ENCODE measurements at places on chromosomes 3 and 15.
A peak's percentile ranks its signal among the peaks of the same experiment; 100 is the strongest.

DNA sequence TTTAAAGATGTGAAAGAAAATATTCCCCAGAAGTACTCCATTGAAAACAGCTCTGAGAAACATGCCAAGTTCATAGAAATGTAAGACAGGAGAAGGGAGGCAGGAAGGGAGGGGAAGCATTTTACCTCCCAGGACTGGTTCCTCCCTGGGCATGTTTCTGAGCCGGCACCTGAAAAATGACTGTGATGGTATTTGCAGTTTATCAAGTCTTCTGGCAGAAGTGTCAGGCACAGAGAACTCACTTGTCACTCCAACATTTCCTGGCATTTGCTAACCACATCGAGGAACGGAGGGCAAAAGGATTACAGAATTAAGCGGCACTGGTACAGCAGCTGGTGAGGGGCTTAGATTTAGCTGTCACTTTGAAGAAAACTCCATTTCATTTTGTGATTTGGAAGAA, 1054.0 kb downstream of the TUSC7 start:
- DNase-seq = no peak

GRCh38 chr3:48503401-48504050, 448 bp downstream of the SHISA5 start:
- peak; percentile 69 for DNase-seq

DNA sequence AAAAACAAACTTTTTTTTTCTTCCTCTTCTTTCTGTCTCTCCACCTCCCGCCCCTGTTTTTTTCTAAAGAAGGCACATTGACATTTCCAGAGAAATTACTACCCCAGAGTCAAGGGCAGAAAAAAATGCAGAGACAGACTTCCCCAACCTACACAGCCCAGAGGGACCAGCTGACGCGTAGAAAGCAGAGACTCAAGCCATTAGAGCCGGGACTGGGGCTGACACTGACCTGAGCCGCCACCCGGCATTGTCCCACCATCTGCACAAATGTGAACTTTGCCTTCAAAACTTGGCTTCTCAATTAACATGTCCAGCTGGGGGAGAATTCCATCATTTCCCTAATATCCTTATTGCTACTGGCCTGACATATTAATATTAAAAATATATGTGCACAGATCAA, 385.6 kb downstream of the NR2F2 start:
- no peak for DNase-seq

- no peak for DNase-seq
Measured at GRCh38 chr15:42915654-42916315, 4.8 kb downstream of the TTBK2 start.

DNA sequence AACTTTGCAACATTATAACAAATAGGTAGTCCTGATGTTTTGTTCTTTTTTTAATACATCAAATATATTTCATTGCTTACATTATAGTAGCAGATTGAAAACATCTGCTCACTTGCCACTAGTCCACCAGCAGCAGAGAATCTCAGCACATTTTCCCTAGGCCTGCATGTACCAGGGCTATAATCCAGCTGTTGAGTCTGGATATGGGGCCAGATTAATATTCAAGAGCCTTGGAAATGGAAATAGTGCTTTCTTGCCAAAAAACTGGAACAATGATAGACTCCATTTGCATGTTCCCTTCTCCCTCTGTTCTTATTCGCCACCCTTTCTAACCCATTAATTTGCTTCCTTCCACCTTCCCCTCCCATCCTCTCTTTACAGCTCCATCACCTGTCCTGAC, 288.0 kb downstream of the EPHA3 start:
- no peak for DNase-seq

- DNase-seq = no peak
Measured at GRCh38 chr15:59587085-59587826, 24.3 kb upstream of the GCNT3 start.

GRCh38 chr3:129942296-129942695, 32.2 kb upstream of the TRH start:
- DNase-seq = peak; percentile 69

DNA sequence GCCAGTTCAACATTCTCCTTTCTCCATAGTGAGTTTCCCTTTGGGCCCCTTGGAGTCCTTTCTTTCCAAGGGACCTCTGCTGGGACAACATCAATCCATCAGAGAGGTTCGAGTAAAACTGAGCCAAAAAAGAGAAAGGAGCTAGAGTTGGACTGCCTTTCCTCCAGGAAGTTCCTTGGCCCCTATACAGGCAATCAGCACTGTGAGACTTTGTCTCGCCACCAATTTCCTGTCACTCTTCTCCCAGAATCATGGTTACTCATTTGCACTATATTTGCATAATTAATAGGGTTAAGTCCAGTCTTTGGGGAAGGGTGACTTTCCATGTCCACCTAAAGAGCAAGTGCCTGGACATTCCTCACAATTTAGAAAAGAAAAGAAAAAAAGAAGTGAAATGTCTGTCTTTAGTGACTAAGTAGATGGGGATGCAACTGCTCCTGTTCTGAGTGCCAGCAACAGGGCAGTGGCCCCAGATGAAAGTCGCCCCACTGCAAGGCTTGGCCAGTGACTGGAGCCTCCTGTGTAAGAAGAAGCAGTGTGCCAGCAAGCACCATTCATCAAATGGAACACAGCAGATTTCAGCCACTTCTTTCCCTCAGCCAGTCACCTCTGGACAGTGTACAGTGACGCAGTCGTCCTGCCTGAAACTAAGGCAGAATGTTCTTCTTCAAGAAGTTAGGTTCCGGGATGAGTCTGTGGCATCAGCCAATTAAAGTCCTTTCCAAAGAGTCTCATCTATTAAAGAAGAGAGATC, 91.6 kb downstream of the FSIP1 start:
- no peak for DNase-seq

GRCh38 chr15:31359702-31360111, 33.1 kb downstream of the KLF13 start:
- no peak for DNase-seq

GRCh38 chr3:154864947-154865346, 215.2 kb upstream of the MME start:
- no peak for DNase-seq

DNA sequence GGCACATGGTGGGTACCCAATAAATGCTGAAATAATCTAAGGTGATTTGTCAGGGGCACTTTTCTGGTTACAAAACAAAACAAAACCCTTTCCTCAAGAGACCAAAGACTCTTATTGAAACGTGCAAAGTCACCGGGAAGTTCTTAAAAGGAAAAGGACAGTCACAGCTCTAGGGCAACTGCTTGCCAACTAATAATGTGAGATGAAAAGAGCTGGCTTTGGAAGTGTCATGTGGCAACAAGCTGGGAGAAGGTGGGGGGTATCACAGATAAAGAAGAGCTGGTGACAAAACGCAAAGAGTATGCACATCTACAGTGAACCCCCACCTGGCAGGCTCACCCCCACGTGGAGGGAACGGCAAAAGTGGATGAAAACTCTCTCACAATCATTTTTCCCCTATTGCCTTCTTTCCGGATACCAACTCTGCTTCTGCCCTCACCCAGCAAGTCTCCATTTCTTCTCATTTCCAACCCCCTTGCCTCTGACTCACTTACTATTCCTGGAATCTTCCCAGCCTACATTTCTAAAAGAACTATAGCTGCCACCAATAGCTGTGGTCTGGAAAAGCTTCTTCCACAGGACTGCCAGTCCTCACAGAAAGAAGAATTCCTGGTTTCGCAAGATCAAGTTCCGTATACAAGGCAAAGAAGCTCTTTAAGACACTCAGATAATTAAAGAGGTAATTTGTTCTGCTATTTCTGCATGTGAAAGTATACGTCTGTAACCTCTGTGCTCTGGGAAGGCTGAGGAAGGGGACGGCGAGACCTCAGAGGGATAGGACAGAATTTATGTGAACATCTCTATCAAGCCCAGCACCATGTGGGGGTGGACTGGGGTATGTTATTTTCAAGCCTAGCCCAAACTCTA, 21.8 kb upstream of the ANPEP start:
- DNase-seq = no peak

DNA sequence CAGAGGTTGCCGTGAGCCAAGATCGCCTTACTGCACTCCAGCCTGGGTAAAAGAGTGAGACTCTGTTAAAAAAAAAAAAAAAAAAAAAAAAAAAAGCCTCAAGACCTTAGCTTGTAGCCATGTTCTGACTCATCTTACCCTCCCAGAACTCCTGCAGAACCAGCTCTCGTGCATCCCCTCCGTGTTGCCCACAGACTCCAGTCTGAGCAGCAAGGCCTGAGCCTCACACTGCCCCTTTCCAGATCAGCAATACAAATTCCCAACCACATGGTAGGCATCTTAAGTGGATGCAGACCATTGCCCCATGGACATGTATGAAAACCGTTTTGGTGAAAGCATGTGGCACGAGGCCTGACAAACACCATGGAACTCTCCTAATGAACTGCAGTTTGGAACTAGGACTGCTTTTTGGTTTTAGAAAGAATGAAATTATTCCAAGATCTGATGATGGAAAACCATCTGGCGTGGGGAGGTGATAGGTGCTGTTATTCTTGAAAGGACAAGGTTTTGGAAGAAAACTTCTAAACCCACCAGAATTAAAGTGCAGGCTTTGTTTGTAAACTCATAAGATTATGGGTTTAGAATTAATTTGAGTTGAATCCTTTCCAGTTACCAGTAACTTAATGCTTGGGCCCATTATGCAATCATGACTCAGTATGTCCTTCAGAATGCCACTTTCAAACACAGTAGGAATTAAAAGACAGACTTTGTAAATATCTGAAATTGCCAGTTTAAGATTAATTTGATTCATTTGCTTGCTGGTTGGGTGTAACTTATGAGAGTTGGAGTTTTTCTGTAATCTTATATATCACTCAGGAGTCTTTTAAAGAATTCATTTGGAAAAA, 163.7 kb upstream of the LRTM1 start:
- no peak for DNase-seq

- DNase-seq = no peak
Measured at GRCh38 chr3:26061947-26062346, 272.1 kb downstream of the OXSM start.

- peak; percentile 68 for DNase-seq
Measured at GRCh38 chr15:48962662-48963523, 826 bp downstream of the SHC4 start.

DNA sequence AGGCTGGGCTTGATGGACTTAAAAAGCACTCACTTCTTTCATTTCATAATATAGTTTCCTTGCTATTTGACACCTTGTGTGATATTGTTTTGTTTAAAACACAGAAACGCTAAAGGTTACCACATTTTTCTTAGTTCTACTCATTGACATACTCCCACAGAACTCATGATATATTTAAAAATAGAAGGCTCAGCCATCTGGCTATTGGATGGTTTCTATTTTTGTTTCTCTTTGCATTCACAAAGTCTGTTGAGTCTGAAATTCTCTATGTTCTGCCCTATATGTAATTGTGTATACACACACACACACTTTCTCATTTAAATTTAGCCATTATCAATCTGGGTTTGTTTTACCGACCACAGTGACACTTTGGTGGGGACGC, 128.2 kb downstream of the SOX2 start:
- no peak for DNase-seq

- DNase-seq = peak; percentile 96
Measured at GRCh38 chr3:25448750-25449692, 21.0 kb downstream of the RARB start.

DNA sequence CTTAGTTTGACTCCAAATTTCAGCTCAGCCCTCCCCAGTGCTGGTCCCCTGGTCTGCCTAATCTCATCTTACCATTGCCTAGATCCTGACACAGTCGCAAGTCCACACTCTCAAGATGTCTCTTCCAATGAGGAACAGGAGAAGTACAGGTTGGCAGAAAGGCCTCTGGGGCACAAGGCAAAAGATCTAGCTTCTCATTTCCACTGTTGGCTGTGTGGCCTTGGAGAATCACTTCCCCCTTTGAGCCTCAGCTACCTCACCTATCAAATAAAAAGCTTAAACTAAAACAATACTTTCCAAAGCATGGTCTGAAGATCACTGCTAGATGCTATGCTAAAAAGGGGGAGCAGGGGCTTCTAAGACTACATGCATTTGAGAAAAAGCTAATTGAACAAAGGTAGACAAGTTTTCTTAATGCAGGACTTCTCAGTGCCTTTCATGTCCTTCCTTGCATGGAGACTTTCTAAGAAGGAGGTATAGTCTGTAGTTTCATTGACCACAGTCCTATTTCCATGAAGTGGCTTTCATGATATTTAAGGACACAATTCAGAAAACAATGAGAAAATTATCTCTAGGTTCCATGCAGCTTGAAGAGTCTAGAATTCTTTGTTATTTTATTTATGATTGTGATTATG, 118.0 kb upstream of the RAD18 start:
- no peak for DNase-seq

GRCh38 chr3:175713268-175713667, 854.1 kb downstream of the NAALADL2 start:
- DNase-seq = no peak

GRCh38 chr3:142940472-142940871, 23.0 kb downstream of the PAQR9 start:
- DNase-seq = no peak

DNA sequence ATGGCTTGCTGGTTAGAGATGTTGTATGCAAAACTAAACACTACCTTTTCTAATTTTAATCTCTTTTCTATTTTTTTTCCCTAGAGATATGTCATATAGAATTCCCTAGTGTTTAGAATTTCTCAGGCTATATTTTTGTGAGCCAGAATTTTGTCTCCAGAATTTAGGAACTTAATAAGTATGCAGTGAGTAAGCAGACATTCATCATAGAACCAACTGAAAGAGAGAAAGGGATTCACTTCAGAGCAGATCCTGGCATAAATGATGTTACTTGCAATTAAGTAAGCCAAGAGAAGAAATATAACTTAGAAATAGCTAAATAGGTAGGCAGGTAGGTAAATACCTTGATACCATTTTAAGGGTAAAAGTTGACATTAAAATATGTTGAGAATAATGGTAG, 288.9 kb downstream of the ZNF385D start:
- no peak for DNase-seq

DNA sequence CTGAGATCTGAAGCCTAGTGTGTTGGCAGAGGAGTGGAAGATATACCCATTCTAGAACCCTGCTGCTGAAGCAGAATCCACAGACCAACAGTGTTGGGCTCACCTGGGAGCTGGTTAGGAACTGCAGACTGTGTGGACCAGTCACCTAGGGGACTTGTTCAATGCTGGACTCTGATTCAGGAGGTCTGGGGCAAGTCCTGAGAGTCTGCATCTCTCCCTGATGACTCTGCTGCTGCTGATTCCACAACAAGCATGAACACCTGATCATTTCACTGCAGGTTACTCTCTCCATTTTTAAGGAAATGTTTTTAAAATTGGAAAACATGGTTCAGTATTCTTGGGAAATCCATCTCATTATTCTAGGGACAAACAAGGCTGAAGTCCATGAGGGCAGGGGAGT, 84.9 kb downstream of the SEMA6D start:
- no peak for DNase-seq

GRCh38 chr3:44419116-44419922, 58.2 kb downstream of the ZNF445 start:
- DNase-seq = no peak

GRCh38 chr3:13215940-13216546, 142.8 kb upstream of the IQSEC1 start:
- DNase-seq = peak; percentile 17

All from Right ventricle myocardium superior (tissue), 1 donor.